Right renal pelvis (tissue), 4 donors: ENCODE measurements at places on chromosomes 2 and 18.

DNA sequence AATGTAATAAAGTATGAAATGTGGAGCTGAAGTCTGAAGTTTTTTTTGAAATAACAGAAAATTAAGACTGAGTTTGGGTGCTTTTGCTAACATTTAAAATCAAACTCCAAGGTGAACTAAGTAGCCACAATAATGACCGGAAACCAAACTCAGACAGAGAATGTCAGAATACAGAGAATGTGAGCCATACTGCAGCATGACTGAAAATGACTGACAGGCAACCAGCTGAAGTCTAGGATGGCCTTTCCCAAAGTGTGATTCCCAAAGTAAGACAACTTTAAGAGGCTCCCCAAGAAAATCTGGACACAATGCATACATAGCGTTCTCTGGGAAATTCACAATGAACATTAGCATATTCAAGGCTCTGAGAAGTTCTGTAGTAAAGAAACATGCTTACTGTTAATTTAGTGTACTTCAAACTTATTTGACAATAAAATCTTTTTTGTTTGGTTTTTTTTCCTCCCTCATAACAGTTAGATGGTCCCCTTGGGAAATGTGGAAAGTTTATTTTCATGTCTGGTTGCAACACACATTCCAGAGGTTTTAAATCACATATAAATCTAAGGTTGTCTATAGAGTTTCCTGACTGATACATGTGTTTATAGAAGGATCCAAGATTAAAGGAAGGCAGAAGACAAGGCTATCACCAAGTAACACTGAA lies 28.6 kb downstream of the PLA2R1 start:
- no peak for DNase-seq

DNA sequence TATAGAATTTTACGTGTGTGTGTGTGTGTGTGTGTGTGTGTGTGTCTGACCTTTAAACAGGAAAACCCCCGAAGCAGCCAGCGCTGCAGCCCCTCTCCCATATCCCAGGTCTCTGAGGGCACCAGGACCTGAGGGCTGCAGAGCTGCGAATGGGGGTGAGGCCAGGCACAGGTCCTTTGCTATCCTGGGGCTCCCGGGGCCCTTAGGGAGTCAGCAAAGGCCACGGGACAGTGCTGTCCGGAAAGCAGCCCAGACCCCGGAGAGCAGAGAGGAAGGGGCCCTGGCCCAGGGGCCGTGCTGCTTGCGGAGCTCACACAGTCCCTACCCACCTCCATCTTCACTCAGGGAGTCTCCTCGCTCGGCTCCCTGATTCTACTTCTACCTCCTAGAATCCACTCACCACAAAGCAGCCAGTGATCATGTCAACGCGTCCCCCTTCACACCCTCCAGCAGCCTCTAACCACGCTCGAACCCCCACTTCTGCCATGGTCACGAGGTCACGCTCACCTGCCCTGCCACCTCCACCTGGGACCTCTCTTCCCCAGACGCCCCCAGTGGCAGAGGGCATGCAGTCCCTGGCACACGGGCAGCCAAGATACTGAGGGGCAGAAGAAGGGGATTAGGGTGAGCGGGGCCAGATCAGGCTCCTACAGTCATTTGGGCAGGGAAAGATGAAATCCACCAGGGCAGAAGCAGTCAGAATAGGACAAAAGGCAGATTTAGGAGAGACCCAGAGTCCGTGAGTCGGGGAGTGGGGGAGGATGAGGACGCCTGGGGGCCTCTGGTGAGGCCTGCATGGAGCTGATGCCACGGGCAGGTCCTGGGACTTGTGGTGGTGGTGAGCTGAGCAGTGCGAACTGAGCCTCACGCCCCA lies 86.7 kb downstream of the USP40 start:
- DNase-seq, result no peak

GRCh38 chr18:10234281-10234680 lies 220.2 kb upstream of the APCDD1 start:
- DNase-seq, result no peak

DNA sequence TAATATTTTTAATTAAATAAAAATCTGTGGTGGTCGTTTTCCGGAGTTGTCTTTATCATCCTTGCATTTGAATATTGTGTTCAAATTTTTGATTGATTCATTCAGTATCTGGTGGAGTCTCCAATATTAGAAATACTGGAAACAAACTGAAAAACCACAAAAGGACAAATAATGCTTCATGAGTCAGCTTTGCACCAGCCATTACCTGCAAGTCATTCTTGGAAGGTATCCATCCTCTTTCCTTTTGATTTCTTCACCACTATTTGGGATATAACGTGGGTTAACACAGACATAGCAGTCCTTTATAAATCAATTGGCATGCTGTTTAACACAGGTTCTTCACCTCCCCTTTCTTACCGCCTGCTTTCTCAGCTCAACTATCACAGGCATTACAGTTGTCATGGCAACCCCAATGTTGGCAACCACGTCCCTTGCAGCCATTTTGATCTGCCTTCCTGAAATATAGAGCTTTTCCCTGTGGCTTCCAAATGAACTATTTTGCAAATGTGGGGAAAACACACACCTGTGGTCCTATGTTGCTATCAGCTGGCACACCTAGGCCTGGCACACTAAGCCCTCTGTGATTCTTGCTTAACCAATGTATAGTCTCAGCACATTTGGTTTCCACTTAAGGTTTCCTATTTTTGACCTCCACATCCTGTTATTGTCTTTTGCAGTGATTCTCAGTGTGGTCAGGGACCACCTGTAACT lies 6.5 kb downstream of the CTLA4 start:
- no peak for DNase-seq

DNA sequence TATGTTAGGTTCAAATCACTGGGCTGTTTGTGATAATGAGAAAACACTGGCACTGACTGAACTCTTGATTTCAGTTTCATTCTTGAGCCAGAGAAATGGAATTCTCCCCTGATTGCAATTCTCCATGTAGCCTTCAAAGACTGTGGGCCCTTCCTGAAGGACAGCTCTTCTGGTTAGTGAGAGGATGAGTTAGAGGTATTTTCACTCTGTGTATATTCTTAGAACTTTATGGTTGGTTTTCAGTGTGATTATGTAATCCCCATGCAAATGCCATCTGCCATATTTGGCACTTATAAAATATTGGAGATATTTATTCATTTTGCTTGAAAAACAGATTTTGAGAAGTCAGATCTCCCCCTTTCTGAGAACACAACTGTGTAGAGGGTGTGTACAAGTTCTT lies 323.7 kb downstream of the SLC4A3 start:
- DNase-seq, result no peak

- DNase-seq, result no peak
Observed at GRCh38 chr2:158676696-158677095, 118.4 kb upstream of the DAPL1 start.

DNA sequence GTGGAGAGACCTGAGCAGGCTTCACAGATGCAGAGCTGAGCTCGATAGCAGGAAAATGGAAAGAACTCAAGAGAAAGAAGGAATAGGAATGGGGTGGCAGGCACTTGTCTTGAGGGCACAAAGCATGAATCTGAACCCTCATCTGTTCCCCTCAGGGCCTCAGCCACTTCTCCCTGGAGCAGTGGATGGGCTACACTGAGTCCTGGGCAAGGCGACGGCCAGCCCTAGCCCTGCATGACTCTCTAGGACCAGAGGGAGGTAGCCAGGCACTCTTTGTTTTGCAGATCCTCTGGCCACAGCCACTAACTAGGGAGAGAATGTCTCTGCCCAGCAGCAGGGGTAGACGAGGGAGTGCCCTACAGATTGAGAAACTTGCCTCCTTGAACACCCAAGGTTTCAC lies 3.4 kb upstream of the TEX51 start:
- DNase-seq, result no peak

GRCh38 chr2:25310965-25311864 lies 30.5 kb downstream of the DNMT3A start:
- no peak for DNase-seq

GRCh38 chr18:68484241-68484640 lies 230.7 kb downstream of the TMX3 start:
- no peak for DNase-seq

DNA sequence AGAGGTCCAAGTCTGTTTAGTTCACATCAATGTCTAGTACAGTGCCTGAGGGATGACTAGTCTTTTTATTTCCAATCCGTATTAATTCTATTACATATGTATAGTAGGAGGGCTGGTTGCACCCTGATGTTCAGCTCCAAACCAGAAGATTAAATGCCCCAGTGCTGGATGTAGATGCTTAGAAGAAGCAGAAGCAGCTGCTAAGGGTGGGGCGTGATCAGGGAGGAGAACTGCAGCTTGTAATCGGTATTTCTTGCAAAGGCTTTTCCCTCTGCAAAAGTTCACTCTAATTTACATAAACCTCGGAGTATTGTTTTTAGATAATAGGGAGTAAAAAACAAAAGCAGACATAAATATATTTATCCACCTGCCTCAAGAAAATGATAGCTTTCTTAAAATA lies 145.3 kb upstream of the ITGA4 start:
- DNase-seq, result no peak

DNA sequence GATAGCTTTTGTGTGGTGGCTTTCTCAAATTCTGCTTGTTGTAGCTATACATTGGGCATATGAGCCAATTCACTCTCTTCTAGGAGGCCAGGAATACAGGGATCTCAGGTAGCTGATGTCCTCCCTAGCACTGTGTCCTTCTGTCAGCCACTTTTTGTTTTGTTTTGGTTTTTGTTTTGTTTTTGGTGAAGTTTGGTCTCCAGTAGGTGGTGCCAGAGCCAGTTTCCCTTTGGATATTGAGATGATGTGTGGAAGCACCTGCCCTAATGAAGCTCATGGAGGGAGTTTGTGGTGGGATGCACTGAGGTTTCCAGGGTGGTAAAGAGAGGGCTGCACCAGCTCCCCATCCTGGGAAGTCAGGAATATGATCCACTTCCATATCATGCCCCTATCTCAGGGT lies 100.5 kb upstream of the VWC2L start:
- DNase-seq, result no peak

GRCh38 chr2:226140594-226140993 lies 659.0 kb downstream of the IRS1 start:
- DNase-seq, result no peak

DNA sequence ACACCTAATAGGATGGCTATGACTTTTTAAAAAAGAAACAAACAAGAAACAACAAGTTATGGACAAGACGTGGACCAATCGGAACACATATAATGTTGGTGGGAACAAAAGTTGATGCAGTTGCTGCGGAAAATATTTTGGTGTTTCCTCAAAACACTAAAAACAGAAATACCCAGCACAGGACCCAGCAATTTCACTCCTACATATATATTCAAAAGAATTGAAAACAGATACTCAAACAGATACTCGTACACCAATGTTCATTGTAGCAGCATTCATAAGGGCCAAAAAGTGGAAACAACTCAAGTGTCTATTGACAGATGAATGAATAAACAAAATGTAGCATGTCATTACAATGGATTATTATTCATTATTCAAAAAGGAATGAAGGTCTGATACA lies 12.1 kb downstream of the CCDC141 start:
- no peak for DNase-seq

GRCh38 chr2:66899648-66900047 lies 464.7 kb downstream of the MEIS1 start:
- DNase-seq, result no peak

DNA sequence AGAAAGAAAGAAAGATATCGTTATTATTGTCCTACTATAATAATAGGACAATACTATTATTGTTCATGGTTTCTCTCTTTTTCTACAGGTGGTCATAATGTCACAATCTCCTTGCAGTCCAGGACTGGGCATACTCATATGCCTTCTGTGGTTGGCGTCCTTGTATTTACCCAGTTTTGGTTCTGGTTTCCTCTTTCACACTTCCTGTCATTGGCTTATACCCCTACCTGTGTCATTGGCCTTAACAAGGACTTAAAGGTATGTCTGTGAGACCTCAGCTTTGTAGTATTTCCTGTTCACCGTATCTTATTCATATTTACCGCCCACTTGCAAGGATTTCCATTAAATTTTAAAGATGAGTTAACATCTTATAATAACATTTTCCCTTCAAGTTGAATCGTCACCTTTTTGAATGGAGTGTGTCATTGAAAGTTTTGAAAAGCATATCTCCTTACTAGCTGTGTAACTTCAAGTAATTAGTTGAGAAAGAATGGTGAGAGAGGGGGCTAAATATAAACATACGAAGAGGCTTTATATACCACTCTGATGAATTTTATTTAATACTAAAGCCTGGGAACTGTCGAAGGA lies 36.5 kb upstream of the HTR2B start:
- DNase-seq, result no peak

DNA sequence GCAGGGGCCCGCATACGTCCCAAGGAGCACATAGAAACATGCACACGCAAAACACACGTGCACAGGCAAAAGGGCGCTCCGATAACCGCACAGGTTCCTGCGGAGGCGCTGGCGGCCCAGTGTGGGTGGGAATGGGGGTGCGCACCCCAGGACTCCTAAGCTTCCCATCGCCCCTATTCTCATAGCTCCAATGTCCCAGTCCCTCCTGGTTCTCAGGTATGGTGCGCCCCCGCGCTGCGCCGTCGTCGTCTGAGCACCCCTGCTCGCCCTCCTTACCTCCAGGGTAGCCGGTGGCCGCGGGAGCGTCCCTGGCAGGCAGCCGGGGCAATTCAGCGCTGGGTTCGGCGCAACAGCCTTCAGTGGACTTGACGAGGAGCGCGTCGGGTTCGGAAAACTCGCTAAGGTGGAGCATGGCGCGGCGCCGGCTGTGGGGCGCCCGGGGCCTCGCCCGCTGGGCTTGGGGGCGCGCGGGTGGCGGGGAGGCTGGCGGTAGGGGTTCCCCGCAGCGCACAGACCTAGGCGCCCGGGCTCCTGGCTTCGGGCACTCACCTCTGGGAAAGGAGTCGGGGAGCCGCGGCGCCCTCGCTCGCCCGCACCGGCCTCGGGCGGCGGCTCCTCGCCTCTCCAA lies 328 bp downstream of the EGR4 start:
- DNase-seq, result no peak

- DNase-seq, result no peak
Observed at GRCh38 chr2:230267059-230267458, 41.5 kb downstream of the SP140 start.

GRCh38 chr2:164514491-164514890 lies 106.8 kb downstream of the GRB14 start:
- no peak for DNase-seq

DNA sequence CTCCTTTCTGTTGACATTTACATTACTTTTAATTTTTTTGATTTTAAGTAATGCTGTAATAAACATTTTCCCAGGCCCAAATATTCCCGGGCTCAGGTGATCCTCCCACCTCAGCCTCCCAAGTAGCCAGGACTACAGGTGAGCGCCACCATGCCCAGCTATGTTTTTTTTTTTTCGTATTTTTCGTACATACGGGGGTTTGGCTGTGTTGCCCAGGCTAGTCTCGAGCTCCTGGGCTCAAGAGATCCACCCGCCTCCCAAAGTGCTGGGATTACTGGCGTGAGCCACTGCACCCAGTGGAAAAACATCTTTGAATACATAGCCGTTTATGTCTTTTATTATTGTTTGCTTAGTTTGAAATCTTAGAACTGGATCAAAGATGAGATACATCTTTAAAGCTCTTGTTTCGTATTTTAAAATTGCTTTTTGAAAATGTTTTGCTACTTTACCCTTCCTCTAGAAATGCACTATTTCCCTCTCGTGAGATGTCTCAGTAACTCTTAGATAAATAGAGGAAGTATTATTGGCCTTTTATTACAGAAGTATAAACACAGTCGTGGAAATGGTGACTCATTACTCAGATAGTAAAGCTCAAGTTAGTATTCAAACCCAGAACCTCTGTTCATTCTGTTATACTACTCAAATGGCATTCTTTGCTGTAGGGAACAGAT lies 2.4 kb downstream of the SMCHD1 start:
- no peak for DNase-seq

- DNase-seq, result no peak
Observed at GRCh38 chr18:31430554-31430953, 17.0 kb upstream of the DSG3 start.

- no peak for DNase-seq
Observed at GRCh38 chr2:7430421-7430868, 513.2 kb downstream of the RNF144A start.
